ENCODE measurements at places on chromosomes 7 and 10.

DNA sequence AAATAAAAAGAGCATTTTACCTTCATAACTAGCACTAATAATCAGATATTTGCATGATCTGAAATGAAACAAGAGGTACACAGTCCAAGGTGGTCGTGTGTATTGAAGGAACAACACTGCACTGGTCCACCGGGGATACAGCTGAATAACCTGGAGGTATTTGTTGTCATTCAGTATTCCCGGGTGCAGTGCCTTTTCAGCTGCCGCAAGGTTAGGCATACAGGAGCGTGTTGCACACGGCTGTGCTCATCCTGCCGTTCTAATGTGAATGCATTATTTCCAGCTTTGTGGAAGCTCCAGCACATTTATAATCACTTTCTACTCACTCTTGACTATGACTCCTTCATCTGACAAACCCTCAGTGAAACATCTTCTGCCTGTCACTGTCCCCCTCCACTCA lies 377.8 kb downstream of the GFRA1 start:
- no peak for DNase-seq

DNA sequence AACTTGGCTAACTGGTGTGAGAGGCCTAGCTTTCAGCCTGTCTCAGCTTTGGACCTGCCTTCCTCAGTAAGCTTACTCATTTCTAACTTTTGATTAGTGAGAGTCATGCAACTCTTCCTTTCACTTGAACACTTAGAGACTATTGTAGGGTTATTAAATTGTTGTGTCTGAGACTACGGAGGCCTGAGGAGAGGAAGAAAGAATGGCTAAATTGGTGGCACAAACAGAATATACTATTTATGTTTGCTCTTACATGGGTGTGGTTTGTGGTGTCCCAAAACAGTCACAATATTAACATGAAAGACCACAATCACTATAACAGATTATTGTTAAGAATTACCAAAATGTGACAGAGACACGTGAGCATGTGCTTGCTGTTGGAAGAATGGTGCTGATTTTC lies 82.1 kb downstream of the TRIM24 start:
- DNase-seq: no peak

- DNase-seq: no peak
Observed at GRCh38 chr10:73467206-73467605, 28.6 kb downstream of the PPP3CB start.

DNA sequence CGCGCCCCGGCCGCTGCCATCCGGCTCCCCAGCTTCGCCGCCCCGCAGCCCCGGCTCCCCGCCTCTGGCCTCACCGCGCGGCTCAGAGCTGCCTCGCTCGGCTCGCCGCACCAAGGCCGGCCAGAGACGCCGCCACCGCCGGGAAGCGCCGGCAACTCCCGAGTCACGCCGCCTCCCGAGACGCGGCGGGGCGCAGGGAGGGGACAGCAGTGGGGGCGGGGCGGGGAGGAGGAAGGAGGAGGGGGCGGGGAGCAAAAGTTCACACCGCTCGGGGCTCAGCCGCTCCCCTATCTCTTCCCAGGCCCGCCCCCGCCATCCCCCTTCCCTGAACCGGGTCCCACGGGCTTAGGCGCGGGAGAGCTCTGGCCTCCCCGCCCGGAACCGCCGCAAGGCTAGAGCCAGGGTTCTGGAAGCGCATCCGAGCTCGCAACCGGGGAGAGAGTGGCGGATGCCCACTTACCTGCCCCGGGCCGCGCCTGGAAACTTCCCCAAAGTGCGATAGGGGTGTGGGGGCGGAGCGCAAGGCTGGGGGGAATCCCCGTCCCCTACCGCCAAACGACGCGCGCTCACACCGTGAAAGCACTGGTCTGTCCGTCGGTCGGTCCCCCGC lies 1.0 kb downstream of the CHST15 start:
- no peak for DNase-seq

GRCh38 chr10:130739757-130740145 lies 571.8 kb downstream of the TCERG1L start:
- DNase-seq: no peak

- no peak for DNase-seq
Observed at GRCh38 chr10:91610444-91610843, 22.4 kb downstream of the PPP1R3C start.

DNA sequence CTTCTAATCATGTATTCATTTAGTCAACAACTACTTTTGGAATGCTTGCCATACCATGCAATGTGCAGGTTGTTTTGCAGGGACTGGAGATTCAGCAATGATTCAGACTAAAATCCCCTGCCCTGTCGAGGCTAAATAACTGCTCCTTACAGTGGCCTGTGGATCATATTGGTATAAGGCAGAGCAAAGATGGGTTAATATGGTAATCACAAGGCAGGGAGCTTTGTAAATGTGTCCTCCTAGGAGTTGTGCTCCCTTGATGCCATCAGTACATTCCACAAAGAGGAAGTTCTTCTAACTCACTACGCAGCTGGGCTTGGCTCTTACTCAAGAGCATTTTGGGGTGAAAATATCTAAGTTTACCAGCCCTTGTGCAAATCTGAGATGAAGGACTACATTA lies 614 bp upstream of the IFIT2 start:
- no peak for DNase-seq

GRCh38 chr7:141785706-141786552 lies 4.1 kb upstream of the TAS2R5 start:
- DNase-seq: peak; percentile 7

- DNase-seq: no peak
Observed at GRCh38 chr7:98536803-98537202, 80.3 kb upstream of the NPTX2 start.
